ENCODE measurements at places on chromosomes 5 and 9. TPM values are rescaled to one million over a fixed set of nuclear protein-coding genes. Genes with fewer than 3 reads are reported as not detected.

LCN9 gene
- not detected for total RNA-seq

RMRP gene
- 1,550 TPM for total RNA-seq

PCDHA1 gene
- total RNA-seq, result not detected

TMEM174 gene
- total RNA-seq, result not detected

CCDC180 gene
- total RNA-seq, result 5.8 TPM

TPPP gene
- 9.9 TPM for total RNA-seq

PTGES2 gene
- total RNA-seq, result 66.0 TPM

CORO2A gene
- total RNA-seq, result 3.1 TPM

LRRC19 gene
- total RNA-seq, result not detected

IFNB1 gene
- total RNA-seq, result not detected

CDH6 gene
- total RNA-seq, result 15.9 TPM

FBP1 gene
- 3.8 TPM for total RNA-seq

All from thoracic aorta (tissue), 2 donors.